Stimulated activated CD8-positive, alpha-beta memory T cell treated with anti-CD3 and anti-CD28 coated beads, Interleukin-7, amount 100 ng/mL, for 4 hours (primary cell): ENCODE measurements at places on chromosomes 12 and 14.
A peak's percentile ranks its signal among the peaks of the same experiment; 100 is the strongest.

DNA sequence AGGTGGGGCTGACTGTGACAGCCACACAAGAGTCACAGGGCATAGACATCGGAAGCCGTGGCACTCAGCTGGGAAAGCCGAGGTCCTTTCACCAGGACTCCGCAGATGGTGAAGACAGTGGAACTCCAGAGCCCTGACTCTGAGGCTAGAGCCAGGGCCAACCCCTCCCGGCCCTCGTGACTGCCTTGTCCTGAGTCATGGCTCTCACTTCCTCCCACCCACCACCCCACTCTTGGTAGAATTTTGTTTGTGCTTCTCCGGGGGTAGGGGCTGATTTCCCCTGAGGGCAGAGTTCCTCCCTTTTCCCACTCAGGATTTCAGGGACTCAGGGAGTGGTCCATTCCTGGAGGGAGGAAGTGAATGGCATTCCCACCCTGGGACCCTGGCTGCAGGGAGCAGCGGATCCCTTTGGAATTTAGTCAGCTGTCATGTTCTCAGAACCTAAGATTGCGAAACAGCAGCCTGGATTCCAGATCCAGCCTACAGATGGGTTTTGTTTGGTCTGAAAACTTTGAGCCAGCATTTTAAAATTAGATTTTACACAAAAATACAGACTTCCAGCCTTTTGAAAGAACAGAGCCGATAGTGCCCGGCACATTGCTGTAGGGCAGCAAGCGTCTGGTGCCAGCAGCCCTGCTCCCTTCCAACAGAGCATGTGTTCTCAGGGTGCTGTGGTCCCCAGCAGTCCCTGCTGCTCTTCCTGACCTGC, 50.7 kb downstream of the TPCN1 start:
- no peak for DNase-seq

DNA sequence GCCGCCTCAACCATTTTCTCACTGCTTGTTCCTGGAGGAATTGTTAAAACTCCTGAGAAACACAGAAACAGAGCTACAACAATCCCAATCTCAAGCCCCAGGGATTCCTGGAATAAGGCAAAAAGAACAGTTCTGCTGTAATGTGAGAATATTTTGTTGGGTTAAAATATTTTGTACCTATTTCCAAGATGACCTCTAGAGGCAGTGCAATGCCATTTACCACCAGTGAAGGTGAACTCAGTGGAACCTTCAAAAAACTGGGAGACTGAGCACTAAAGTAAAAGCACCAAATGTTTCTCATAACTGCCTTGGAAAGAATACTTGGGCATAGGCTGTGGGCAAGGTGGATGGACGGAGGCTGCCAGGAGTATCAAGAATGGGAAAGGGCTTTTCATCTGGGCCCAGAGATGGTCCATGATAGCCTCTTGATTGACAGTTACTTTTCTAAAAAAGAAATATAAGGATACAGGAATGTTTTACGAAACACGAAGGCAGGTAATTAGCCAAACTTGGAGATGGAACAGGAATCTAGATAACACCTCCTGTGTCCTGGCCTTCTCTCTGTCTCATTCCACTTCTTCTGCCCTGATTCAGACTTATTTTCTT, 334.0 kb upstream of the FLRT2 start:
- no peak for DNase-seq

DNA sequence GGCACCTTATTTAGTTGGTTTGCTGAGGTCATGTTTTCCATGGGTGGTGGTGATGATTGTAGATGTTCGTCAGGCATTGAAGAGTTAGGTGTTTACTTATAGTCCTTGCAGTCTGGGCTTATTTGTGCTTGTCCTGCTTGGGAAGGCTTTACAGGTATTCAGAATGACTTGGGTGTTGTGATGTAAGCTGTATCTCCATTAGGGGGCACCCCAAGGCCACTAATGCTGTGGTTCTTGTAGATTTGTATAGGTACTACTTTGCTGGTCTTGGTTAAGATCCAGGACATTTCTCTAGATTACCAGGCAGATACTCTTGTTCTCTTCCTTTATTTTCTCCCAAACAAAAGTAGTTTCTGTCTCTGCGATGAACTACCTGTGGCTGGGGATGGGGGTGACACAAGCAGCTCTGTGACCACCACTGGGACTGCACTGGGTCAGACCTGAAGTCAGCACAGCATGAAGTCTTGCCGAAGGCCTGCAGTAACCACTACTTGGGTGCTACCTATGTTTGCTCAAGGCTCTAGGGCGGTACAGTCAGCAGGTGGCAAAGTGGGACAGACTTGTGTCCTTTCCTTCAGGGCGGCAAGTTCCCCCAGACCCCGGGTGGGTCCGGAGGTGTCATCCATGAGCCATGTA, 35.8 kb upstream of the FBXO33 start:
- DNase-seq = no peak

DNA sequence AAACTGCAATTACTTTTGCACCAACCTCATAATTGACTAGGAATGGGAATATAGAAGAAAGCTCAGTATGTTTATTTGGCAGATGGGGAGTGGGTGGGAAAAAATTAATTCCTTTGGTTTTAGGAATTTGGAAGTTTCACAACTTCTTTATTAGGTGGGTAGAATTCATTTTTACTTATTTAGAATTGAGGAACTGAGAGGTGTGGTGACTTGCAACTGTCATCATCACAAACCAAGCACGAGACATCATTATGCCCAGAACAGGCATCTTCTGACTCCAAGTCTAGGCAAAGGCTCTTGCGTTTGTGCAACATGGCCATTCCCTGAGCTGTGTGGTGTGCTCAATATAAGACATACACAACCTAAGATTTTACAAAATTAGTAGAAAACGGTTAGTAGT, 380.0 kb downstream of the ATP23 start:
- no peak for DNase-seq

DNA sequence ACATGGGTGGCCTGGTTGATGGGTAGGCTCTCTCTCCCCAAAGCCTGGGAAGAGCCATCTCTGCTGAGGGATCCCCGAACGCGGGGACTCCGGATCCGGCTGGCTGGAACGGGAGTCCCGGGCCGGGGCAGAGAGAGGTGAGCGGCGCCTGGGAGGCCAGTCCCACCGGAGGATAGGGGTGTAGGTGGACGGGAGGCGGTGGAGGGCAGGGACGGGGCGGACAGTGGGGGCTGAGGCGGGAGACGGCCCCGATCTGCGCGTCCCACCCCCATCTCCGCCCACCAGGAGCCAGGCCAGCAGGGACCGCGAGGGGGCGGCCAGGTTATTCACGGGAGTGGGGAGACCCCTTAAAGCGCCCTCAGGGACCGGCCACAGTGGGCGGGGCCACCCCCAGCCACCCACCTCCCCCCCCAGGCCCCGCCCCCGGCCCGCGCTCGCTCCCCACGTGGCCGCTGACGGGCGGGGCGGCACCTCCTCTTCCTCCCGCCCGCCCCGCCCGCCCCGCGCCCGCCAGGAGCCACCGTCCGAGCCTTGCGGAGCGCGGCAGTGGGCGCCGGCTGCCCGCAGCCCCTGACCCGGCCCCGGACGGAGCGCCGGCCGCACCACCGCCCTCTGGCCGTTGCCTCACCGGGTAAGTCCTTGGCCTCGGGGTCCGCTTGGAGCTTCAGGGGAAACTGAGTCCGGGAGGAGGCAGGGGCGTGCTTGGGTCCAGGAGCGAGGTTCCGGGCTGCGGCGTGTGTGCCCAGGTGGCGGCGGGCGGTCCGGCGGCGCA, at the start of gene INF2:
TSS of gene INF2 (plus strand) at position 510 of the 772 bp plus-strand sequence. CDS start 11,748 bp downstream, outside the sequence.
- peak; percentile 45 for DNase-seq

- no peak for DNase-seq
These were observed 47.9 kb downstream of the RPH3A start for GRCh38 chr12:112839386-112839972.

GRCh38 chr12:114163771-114164170, 197.6 kb upstream of the RBM19 start:
- DNase-seq = no peak

- DNase-seq = no peak
These were observed 88.7 kb upstream of the RAP1B start for GRCh38 chr12:68521848-68522502.

GRCh38 chr14:105616802-105617192, 90.4 kb downstream of the TMEM121 start:
- no peak for DNase-seq

DNA sequence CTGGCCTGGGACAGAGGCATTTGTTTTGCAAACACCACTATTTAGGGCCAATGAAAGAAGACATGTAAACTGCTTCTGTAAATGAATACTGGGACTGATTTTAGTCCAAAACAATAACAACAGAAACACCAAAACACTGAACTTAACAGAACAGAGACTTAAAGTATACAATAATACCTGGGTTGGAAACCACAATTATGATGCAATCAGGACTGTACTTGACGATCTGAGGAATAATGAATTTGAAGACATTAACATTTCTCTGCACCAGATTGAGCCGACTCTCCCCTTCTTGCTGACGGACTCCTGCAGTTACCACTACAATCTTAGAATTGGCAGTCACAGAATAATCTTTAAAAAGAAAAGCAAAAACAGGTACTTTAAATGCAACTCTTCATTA, 13.9 kb downstream of the LDHB start:
- DNase-seq = no peak

- DNase-seq = no peak
These were observed 2.9 kb downstream of the CCNK start for GRCh38 chr14:99484106-99484505.

GRCh38 chr12:111428728-111429175, 23.0 kb downstream of the SH2B3 start:
- DNase-seq = no peak

DNA sequence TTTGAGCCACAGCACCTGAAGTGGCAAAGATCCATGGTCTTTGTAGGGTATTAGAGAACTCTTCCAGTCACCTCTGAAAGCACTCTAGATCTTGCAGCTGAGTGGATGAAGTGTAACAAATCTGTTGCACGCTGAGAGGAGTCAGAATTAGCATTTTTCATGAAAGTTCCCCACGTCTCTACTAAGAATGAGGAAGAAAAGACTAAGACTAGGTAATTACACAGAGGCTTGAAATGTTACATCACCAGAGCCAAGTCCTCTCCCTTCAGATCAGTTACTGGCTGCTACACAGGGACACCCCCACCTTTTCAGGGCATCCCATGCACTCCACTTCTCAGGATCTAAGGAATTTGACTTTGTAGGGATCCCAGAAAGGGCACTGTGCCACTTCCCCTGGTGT, 98.6 kb upstream of the FKBP4 start:
- no peak for DNase-seq

GRCh38 chr14:96363751-96364336, 518 bp downstream of the GSKIP start:
- peak; percentile 8 for DNase-seq

- no peak for DNase-seq
These were observed 47.4 kb downstream of the BORCS5 start for GRCh38 chr12:12404297-12404696.

DNA sequence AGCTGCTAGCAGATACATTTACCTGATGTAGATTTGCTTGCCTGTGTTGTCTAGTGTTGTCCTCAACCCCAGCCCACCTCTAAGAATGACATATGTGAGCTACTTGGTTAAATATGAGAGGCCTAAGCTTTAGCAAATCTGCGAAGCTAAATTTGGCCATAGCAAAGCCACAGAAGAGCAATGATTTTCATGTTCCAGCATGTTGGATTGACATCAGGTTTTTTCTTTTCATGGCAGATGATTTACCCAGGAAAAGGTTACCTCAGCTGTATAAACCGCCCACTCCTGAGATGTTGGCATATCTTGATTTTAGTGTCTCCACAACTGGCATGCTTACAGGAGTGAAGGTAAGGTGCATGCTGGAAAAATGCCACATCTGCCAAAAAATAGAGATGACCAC, 36.4 kb upstream of the ATF1 start:
- no peak for DNase-seq

- DNase-seq = no peak
These were observed 65.0 kb downstream of the SERPINA3 start for GRCh38 chr14:94677213-94677612.

GRCh38 chr12:20000229-20000849, 368.0 kb upstream of the PDE3A start:
- no peak for DNase-seq

- DNase-seq = no peak
These were observed 42.4 kb downstream of the GLRX5 start for GRCh38 chr14:95577067-95577800.

DNA sequence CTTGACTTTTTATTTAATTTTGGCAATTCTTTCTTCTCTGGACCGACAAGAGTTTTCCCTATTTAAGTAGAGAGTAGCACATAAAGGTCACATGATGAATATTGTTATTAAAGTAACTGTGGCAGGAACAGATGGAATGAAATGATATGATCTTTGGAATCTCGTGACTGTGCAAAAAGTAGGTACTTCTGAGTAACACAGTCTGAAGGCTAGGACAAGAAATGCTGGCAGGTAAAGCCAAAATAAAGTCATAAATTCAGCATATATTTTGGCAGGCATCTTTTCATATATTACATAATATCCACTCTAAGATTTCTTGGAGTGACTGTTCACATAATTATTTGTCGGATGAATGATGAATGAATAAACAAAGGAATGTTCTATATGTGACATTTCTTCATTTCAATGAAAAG, 121.4 kb downstream of the EFCAB11 start:
- no peak for DNase-seq

DNA sequence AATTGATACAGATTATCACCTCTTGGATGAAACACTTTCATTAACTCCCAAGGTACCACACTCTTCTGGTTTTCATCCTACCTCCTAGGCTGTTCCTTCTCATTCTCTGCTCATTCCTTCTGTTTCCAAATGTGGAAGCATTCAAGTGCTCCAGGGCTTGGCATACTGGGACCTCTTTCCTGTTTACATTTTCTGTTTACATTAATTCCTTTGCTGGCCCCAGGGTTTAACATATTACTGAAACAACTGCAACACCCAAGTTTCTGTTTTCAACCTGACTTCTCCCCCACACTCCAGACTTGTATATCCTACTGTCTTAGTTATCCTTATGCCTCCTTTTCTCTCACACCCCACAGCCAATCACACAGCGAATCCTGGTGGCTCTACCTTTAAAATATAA, 386.3 kb upstream of the GARIN6 start:
- DNase-seq = no peak

DNA sequence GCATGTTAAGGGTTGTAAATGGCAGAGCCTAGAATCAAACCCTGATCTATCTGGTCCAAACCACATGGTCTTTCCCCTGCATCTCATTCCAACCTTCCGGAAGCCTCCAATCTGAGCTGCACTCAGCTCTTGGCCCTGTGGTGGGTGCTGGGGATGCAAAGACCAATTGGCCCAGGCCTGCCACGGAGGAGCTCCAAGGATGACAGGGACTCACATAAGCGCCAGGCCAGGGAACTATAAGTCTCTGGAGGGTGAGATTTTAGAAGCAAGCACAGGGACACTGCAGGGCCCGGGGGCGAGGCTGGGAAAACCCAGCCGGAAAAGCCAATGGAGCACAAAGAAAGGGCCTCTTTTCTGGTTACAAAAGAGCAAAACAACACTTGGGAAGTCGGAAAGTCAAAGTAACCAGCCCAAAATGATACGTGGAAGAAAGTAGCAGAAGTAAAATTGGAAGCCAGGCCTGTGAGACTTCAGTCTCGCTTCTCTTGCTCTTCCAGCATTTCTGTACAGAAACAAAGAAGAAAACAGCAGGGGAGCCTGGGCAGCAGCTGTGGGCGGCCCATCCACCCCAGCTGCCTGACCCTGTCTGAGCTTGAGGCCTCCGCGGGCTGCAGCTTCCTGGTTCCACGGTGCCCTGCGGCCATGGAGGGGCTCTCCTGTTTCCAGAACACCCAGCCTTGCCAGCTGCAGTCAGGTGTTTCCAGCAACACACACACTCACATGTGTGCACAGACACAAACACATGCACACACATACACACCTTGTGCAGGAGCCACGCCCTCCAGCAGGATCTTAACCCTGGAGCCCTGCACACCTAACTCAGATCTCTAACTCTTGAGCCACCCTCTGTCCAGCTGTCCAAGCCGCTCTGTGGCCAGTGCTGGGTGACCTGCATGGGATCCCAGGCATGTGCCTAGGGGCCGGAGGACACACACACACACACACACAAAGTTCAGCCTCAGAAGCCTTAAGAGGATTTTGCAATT, 178.2 kb downstream of the BCL11B start:
- no peak for DNase-seq
